H9 (cell line): ENCODE measurements at places on chromosomes 2 and 18.

- no peak overlapping the region for H3K4me3 ChIP-seq
- H3K27ac ChIP-seq: no peak overlapping the region
- no peaks in the 10 kb centered on the region for H3K27me3 ChIP-seq
- no peak for DNase-seq
- H3K4me1 ChIP-seq: no peaks in the 10 kb centered on the region
- H3K36me3 ChIP-seq: no peaks in the 10 kb centered on the region; the same call in 2 of the 3 replicates
Measured at GRCh38 chr2:159637988-159638501, 21.7 kb upstream of the BAZ2B start.

- H3K27ac ChIP-seq: no peak overlapping the region
- H3K36me3 ChIP-seq: peaks cover 8% of the 10 kb centered on the region; the same call in 1 of the 2 replicates
- H3K27me3 ChIP-seq: no peaks in the 10 kb centered on the region
- no peak for DNase-seq
Measured at GRCh38 chr2:160934991-160935390, 225.2 kb upstream of the TANK start.

- no peaks in the 10 kb centered on the region for H3K4me1 ChIP-seq
- H3K27me3 ChIP-seq: no peaks in the 10 kb centered on the region
- no peaks in the 10 kb centered on the region for H3K36me3 ChIP-seq
- no peak overlapping the region for H3K4me3 ChIP-seq
Measured at GRCh38 chr2:170301626-170302025, 123.7 kb downstream of the MYO3B start.

- H3K4me3 ChIP-seq: no peak overlapping the region
- no peak overlapping the region for H3K27ac ChIP-seq
- DNase-seq: no peak
- H3K36me3 ChIP-seq: peaks cover 32% of the 10 kb centered on the region
Measured at GRCh38 chr2:30341500-30342267, 105.4 kb upstream of the LCLAT1 start.

GRCh38 chr2:154158101-154158500 lies 286.4 kb downstream of the GALNT13 start:
- no peak overlapping the region for H3K4me3 ChIP-seq
- DNase-seq: no peak
- peaks cover 5% of the 10 kb centered on the region; the same call in 2 of the 3 replicates for H3K36me3 ChIP-seq
- H3K27ac ChIP-seq: no peak overlapping the region
- no peaks in the 10 kb centered on the region for H3K27me3 ChIP-seq
- no peaks in the 10 kb centered on the region for H3K4me1 ChIP-seq

DNA sequence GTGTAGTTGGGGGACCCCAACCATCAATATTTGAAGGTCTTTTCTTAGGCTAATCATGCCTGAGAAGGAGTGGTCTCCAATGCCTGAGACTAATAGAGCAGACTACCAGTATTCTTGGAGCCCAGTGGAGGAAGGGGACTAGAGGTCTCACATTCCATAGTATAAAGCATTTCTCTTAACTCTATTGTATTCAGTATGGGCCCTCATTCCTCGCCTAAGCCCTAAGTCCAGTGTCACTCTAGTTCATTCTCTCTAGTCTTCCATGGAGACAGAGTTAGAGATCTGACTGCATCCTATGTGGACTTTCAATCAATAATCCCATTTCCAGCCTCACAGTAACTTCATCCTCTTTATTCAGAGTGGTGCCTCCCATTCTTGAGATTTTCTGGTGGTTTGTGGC lies 29.7 kb upstream of the MAP4K4 start:
- no peaks in the 10 kb centered on the region for H3K27me3 ChIP-seq
- DNase-seq: no peak
- H3K4me1 ChIP-seq: no peaks in the 10 kb centered on the region
- no peak overlapping the region for H3K4me3 ChIP-seq
- no peak overlapping the region for H3K27ac ChIP-seq

DNA sequence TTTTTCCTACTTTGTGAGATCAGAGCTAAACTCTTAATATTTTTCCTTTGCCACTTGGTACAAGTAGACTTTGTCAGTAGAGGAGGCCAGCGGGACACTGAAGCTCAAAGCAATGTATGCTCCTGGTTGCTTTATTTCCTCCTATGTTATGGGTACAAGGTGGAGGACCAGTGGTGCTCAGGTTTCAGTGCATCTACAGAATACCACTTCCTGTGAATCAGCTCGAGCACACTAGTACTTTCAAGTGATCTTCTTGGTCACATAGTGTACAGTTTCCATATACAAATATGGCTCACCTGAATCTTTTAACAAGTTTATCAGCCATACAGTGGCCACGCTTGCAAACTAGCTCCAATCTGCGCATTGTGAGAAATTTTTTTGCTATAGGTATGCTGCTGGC lies 1674.8 kb upstream of the TMEFF2 start:
- H3K27ac ChIP-seq: no peak overlapping the region
- no peaks in the 10 kb centered on the region for H3K4me1 ChIP-seq
- no peak overlapping the region for H3K4me3 ChIP-seq
- no peaks in the 10 kb centered on the region for H3K27me3 ChIP-seq
- no peaks in the 10 kb centered on the region for H3K36me3 ChIP-seq

GRCh38 chr18:6929370-6930102 lies 188.1 kb downstream of the LAMA1 start:
- no peaks in the 10 kb centered on the region for H3K27me3 ChIP-seq
- no peaks in the 10 kb centered on the region for H3K4me1 ChIP-seq
- no peak overlapping the region for H3K4me3 ChIP-seq
- no peak overlapping the region for H3K27ac ChIP-seq
- peak; percentile 88 for DNase-seq
- H3K36me3 ChIP-seq: no peaks in the 10 kb centered on the region

DNA sequence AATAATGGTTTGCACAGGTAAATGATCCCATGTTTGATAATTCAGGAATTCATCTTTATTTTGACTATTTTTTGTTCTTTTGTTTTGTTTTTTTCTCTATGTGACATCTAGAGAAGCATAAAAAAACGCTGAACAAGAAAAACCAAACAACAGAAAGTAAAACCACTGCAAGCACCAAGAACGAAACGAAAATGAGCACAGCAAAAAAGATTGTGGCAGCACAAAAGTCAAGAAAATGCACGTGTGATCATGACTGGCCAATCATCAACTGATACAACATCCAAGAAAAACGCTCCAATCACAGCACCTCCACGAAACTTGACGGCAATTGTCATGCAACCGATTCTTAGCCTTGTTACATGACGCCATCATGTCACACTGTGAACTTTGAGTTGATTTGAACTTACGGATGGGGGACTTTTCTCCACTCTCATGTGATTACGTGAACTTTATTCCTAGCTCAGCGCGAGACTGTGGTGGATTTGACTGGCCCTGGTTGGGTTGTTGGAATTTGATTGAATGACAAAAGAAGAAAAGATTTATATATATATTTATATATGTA lies 318.7 kb downstream of the CELF4 start:
- DNase-seq: no peak
- H3K27ac ChIP-seq: no peak overlapping the region
- H3K36me3 ChIP-seq: no peaks in the 10 kb centered on the region

DNA sequence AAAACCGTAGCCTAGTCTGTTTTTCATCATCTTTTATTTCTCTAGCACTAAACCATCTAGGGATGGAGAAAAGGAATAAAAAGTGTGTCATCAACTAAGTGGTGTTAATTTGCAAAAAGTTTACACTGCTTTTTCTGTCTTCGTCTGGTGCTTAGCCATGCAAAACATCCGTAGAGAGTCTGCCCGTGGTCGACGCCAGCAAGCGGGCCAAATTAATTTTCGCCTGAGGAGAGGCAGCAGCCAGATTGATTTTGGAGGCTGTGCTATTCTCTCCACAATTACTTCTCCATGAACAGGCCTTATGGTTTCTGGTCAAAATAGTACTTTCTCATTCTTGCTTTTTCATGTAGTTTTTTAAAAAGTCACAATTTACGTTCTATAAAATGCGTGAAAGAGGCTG lies 46.3 kb downstream of the TNFRSF11A start:
- H3K4me3 ChIP-seq: no peak overlapping the region
- H3K36me3 ChIP-seq: peaks cover 9% of the 10 kb centered on the region
- peaks cover 9% of the 10 kb centered on the region; the same call in 1 of the 2 replicates for H3K4me1 ChIP-seq
- DNase-seq: no peak
- no peaks in the 10 kb centered on the region for H3K27me3 ChIP-seq

DNA sequence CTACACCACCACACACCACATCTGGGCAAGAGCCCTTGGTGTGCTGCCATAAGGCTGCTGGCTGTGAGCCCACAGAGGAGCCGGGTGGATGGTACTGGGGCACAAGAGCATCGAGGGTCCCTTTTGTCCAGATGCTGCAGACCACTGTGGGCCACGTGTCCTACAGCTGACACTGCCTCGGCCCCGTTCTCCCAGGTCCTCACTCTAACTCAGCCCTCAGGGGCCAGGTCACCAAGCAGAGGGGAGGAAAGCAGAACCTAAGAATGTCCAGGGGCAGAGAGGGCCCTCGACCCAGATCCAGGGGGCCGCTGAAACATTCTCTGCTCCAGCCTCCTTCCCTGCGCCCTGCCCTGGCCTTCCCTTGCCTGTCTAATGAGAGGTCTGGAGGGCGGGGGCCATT lies 91.7 kb upstream of the ASB18 start:
- DNase-seq: peak; percentile 23
- H3K27ac ChIP-seq: no peak overlapping the region
- no peaks in the 10 kb centered on the region for H3K36me3 ChIP-seq
- no peak overlapping the region for H3K4me3 ChIP-seq
- H3K27me3 ChIP-seq: no peaks in the 10 kb centered on the region

DNA sequence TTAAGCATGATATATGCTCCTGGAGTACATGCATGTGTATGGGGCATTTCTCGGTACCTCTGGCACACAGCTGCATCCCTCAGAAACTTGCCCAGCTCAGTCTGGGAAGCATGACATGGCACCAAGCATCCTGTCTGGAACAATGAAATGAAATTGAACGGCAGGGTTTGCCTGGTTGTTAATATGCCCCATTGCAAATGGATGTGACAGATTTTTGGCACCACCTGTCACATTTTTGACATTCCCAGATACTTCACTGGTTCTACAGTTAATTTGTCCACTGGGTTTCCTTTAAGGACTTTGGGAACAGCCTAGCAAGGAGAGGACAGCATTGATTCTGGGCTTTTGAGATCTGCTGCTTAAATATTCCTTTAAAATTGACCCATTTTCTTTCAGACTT lies 305.8 kb downstream of the TSN start:
- DNase-seq: no peak
- 0 out of 2 replicates have a peak, but pooled peaks cover 1% of the 10 kb centered on the region for H3K4me1 ChIP-seq
- no peaks in the 10 kb centered on the region for H3K36me3 ChIP-seq
- H3K27me3 ChIP-seq: no peaks in the 10 kb centered on the region
- H3K4me3 ChIP-seq: no peak overlapping the region
- H3K27ac ChIP-seq: no peak overlapping the region

- no peak for DNase-seq
- H3K36me3 ChIP-seq: no peaks in the 10 kb centered on the region
- no peak overlapping the region for H3K27ac ChIP-seq
- H3K4me1 ChIP-seq: peaks cover 7% of the 10 kb centered on the region; the same call in 1 of the 2 replicates
Measured at GRCh38 chr2:160224060-160224459, 24.0 kb upstream of the ITGB6 start.

GRCh38 chr2:239724194-239724849 lies 300.8 kb downstream of the NDUFA10 start:
- no peaks in the 10 kb centered on the region for H3K27me3 ChIP-seq
- peak; percentile 19 for DNase-seq
- peaks cover 3% of the 10 kb centered on the region; the same call in 1 of the 3 replicates for H3K36me3 ChIP-seq
- no peaks in the 10 kb centered on the region for H3K4me1 ChIP-seq

DNA sequence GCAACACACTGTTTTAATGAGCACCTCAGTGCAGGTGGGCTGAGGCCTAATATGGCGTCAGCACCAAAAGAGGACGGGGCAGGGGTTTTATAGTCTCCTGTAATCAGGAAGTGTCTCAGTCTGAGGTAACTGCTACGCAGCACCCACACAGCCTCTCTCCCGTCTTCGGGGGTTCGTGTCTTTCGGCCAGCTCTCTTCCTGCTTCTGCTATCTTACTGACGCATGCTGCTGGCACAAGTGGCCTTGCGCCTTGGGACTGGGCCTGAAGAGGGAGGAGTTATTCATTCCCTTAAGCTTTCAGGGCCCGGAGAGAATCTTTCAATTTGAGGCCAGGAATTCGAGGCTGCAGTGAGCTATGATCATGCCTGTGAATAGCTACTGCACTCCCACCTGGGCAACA lies 14.5 kb upstream of the PAPOLG start:
- peak; percentile 43 for DNase-seq
- no peak overlapping the region for H3K4me3 ChIP-seq
- no peaks in the 10 kb centered on the region for H3K36me3 ChIP-seq
- H3K4me1 ChIP-seq: peaks cover 3% of the 10 kb centered on the region; the same call in 1 of the 2 replicates

- H3K4me1 ChIP-seq: no peaks in the 10 kb centered on the region
- H3K36me3 ChIP-seq: no peaks in the 10 kb centered on the region
- H3K27ac ChIP-seq: no peak overlapping the region
- no peak for DNase-seq
- H3K27me3 ChIP-seq: no peaks in the 10 kb centered on the region
Measured at GRCh38 chr18:71011389-71011788, 722.5 kb downstream of the SOCS6 start.

DNA sequence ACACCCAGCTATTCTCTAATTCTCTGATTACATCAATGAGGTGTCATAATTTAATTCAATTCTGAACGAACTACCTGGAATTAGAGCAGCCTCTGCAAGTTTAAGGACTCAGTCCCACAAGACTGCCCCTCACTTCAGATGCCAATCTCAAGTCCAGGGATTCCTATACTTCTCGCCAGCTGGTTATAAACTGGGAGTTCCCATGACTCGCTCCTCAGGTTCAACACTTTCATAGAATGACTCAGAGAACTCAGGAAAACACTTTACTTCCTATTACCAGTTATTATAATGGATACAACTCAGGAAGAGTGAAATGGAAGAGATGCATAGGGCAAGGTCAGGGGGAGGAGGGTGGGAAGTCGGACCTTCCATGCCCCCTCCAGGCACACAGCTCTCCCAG lies 112.3 kb upstream of the ATP5MC3 start:
- H3K4me3 ChIP-seq: no peak overlapping the region
- no peaks in the 10 kb centered on the region for H3K36me3 ChIP-seq
- no peak for DNase-seq

GRCh38 chr2:47179388-47179787 lies 24.3 kb upstream of the STPG4 start:
- H3K4me3 ChIP-seq: no peak overlapping the region
- no peak overlapping the region for H3K27ac ChIP-seq
- H3K27me3 ChIP-seq: 0 out of 2 replicates have a peak, but pooled peaks cover 2% of the 10 kb centered on the region
- H3K36me3 ChIP-seq: peaks cover 13% of the 10 kb centered on the region

- H3K27ac ChIP-seq: no peak overlapping the region
- no peaks in the 10 kb centered on the region for H3K4me1 ChIP-seq
- H3K27me3 ChIP-seq: no peaks in the 10 kb centered on the region
- no peak overlapping the region for H3K4me3 ChIP-seq
Measured at GRCh38 chr2:240426845-240427721, 8.4 kb upstream of the GPC1 start.

- H3K36me3 ChIP-seq: no peaks in the 10 kb centered on the region
- H3K4me3 ChIP-seq: no peak overlapping the region
- H3K27ac ChIP-seq: no peak overlapping the region
- H3K4me1 ChIP-seq: no peaks in the 10 kb centered on the region
- no peaks in the 10 kb centered on the region for H3K27me3 ChIP-seq
- no peak for DNase-seq
Measured at GRCh38 chr2:123916531-123916930, 108.6 kb upstream of the CNTNAP5 start.

- H3K4me3 ChIP-seq: no peak overlapping the region
- no peaks in the 10 kb centered on the region for H3K27me3 ChIP-seq
- no peaks in the 10 kb centered on the region for H3K4me1 ChIP-seq
Measured at GRCh38 chr2:182784777-182785176, 68.7 kb downstream of the DNAJC10 start.

GRCh38 chr2:190283783-190284182 lies 35.8 kb downstream of the HIBCH start:
- H3K27me3 ChIP-seq: no peaks in the 10 kb centered on the region
- DNase-seq: no peak
- H3K27ac ChIP-seq: no peak overlapping the region
- no peaks in the 10 kb centered on the region for H3K4me1 ChIP-seq

- H3K27ac ChIP-seq: no peak overlapping the region
- H3K4me1 ChIP-seq: no peaks in the 10 kb centered on the region
- no peaks in the 10 kb centered on the region for H3K27me3 ChIP-seq
- no peak for DNase-seq
- no peaks in the 10 kb centered on the region for H3K36me3 ChIP-seq
- H3K4me3 ChIP-seq: no peak overlapping the region
Measured at GRCh38 chr2:65204461-65205210, 23.0 kb upstream of the ACTR2 start.
